ENCODE measurements at places on chromosomes 6 and 20. TPM values are rescaled to one million over a fixed set of nuclear protein-coding genes. Genes with fewer than 3 reads are reported as not detected.
A peak's percentile ranks its signal among the peaks of the same experiment; 100 is the strongest.

- no peak for DNase-seq
Observed at GRCh38 chr6:170296423-170296745, 5.5 kb upstream of the DLL1 start.

DNA sequence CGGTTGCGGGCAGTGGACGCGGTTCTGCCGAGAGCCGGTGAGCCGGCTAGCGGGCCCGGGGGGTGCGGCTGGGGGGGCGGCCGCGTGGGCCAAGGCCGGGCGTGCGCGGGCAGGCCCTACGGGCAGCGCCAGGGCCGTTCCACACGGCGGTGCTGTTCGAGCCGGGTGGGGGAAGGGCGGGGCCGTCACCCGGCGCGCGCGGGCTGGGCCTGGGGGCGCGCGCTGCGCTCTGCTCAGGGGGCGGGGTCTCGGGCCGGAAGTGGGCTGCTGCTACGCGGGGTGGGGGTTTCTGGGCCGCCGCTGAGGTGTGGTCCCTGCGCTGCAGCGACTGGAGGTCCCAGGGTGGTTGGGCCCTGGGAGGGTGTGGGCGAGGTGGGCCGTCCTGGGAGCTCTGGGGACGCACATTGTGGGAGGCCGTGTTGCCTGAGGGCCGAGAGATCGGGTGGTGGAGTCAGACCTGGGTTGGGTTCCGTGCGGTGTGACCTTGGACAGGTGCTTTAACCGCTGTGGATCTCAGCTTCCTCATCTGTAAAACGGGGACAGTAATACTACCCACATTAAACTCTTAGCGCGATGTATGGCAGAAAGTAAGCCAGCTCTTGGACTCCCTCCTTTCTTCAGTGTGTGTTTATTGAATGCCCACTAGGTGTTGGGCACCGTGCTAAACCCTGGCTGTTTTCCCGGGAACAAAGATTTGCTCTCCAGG lies 391 bp downstream of the MAPRE1 start:
- peak; percentile 77 for DNase-seq

DNA sequence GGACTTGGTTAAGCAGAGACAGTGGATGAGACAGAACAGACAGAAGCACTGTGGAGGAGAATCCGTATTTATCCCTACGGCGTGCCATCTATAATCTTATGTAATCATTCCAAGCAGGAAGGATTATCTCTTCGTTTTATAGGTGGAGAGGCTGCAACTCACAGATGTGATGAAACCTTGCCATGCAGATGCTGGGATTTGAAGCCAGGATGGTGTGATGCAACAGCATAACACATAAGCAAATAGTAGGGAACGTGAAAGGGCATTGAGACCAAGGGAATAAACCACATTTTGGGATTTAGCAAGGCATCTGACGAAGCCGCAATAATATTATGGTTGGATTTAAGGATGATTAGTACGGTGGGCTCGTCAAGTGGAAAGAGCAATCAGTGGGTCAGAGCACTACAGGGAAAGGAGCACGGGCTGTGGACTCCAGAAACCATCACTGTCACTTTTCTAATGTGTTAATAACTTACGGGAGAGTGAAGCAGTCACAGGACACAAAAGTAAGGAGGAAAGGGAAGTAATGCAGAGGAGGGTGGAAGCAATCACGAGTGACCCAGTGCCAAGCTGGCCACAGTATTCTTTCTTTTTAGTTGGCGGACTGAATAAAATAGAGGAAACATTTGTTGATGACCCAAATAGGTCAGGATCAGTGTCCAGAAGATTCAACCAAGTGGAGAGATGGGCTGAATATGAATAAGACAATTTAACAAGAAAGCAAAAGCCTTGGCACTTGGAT lies 119.6 kb upstream of the EDN1 start:
- no peak for DNase-seq

GRCh38 chr6:35503534-35503933 lies 6.7 kb upstream of the TEAD3 start:
- no peak for DNase-seq

DNA sequence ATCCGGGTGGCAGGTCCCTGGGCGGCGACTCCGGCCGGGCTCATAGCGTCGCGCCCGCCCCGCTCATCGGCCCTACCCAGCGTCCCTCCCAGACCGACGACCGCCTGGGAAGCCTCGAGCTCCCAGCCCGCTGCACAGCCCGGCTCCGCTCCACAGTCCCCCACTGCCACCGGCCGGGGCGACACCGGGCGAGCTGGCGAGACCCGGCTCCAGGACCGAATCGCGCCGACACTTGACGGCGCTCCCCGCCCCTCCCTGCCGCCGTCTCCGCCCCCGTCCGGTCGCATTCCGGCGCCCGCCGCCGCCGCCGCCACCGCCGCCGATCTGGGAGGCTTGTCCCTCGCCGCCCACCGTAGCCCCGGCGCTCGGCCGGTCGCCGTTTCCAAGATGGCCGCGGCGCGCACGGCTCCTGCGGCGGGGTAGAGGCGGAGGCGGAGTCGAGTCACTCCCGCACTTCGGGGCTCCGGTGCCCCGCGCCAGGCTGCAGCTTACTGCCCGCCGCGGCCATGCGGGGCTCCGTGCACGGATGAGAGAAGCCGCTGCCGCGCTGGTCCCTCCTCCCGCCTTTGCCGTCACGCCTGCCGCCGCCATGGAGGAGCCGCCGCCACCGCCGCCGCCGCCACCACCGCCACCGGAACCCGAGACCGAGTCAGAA lies at the start of gene MAP3K4:
TSS of gene MAP3K4 (plus strand) at position 364 of the 655 bp plus-strand sequence. CDS start at position 527, 163 bp downstream.
- peak; percentile 49 for DNase-seq

DNA sequence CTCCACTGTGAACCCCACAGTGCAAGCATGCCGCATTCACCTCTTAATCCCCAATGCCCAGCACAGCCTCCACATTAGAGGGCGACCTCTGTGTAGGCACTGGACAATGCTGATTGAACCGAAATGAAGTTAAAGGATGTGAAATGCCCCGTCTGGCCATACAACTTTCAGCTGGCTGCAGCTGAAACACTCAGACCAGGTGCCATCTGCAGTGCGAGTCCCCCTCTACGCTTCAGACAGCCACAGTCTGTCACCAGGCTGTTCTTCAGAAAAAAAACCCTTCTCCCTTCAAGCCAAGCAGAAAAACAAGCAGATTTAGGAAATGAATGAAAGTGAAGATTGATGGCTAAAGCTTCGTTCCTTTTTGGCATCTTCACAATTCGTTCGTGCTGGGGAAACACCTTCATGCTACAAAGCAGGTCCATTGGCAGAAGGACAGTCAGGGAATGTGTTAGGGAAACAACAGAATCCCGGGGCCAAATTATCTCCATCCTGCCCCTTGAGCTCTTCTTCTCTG lies 44.7 kb downstream of the TNFAIP3 start:
- DNase-seq: no peak

GRCh38 chr6:149235130-149235561 lies 82.4 kb upstream of the TAB2 start:
- peak; percentile 42 for DNase-seq

The GJA10 gene
- polyA plus RNA-seq: not detected

Measured in renal cortex interstitium (tissue), 15 donors.